ENCODE measurements at places on chromosomes 6 and 20. TPM values are rescaled to one million over a fixed set of nuclear protein-coding genes. Genes with fewer than 3 reads are reported as not detected.

DNA sequence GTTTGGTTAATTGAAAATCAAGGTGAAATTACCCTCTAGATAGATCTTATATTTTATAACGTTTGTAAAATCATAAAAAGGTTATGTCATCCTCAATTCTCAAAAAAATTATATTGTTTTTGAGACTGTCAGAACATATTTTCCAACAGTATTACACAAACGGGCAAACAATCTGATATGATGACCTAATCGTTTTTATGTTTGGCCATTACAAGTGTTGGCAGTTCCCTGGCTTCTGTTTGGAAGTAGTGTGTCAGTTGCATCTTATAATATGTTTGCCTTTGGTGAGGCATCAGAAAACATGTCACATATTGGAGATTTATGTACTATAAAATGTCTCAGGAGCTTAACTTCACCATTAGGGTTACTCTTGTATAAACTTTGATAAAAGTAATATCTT, 308.1 kb upstream of the EPHA7 start:
- no peak for DNase-seq
- H3K27ac ChIP-seq: no peak overlapping the region
- no peaks in the 10 kb centered on the region for H3K36me3 ChIP-seq
- no peaks in the 10 kb centered on the region for H3K27me3 ChIP-seq

- no peak overlapping the region for H3K4me3 ChIP-seq
- DNase-seq: no peak
- H3K4me1 ChIP-seq: no peaks in the 10 kb centered on the region
- H3K27ac ChIP-seq: no peak overlapping the region
These were observed 90.4 kb upstream of the HIVEP1 start for GRCh38 chr6:11921751-11922150.

DNA sequence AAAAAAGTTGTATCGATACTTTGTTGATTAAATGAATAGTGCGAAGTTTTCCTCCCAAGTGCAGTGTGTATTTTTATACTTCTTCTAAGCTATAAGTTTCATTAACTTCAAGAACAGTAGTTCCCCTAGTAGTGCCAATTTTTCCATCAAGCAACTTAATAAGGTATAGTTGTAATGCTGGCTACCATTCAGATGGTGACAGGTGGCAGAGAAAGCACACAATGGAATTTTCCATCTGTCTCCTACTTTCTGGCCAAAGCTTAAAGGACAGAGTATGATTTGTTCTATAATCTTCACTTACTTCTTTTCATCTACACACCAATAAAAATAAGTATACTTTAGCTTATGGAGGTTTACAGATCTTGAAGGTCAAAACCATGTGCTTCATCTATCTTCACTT, 431.1 kb downstream of the NKAIN2 start:
- DNase-seq: no peak
- no peaks in the 10 kb centered on the region for H3K27me3 ChIP-seq
- H3K36me3 ChIP-seq: no peaks in the 10 kb centered on the region
- no peak overlapping the region for H3K4me3 ChIP-seq

DNA sequence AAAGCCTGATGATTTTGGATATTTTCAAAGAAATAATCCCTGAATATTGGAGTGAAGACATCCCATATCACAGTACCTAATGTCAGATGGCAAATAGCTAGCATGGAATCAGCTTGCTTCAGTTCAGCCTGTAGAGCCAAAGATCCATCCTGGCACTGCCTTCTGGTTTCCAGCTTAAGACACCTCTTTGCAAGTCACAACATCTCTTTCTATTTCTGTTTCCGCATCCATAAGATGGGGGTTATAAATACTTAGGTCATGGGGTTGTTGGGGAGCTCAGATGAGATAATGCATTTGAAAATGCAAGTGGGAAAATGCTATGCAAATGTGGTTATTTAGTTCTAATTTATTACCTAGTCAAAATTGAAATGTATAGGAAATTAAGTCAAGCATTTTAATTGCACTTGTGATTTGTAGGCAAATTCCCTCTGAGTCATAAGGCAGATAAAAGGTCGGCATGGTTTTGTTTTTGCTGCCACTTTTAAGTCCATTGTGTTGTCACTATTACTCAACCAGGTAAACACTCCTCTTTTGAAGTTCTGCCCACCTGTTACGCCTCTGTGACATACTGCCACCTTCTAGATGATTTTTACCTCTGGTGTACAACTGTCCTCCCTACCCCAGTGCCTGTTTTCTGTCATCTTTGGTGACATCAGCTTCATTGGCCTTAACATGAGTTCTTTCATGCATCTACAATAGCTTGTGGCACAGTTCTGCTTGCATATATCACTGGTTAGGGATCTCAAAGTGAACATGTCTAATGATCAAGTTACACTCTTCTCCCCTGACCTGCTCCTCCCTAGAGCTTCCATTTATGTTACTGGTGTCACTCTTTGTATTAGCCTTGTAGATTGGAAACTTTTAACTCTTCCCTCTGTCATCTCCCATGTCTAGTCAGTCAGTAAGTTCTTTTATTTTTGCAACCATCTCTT, 96.6 kb downstream of the CDKAL1 start:
- DNase-seq: no peak
- H3K4me3 ChIP-seq: no peak overlapping the region
- no peak overlapping the region for H3K27ac ChIP-seq
- H3K27me3 ChIP-seq: no peaks in the 10 kb centered on the region

- peak; percentile 98 for DNase-seq
- H3K27me3 ChIP-seq: no peaks in the 10 kb centered on the region
- no peaks in the 10 kb centered on the region for H3K36me3 ChIP-seq
- H3K4me3 ChIP-seq: peak overlapping the region; percentile 59
These were observed 93.9 kb upstream of the BTN3A2 start for GRCh38 chr6:26270903-26271667.

GRCh38 chr6:31142361-31142761, 3.5 kb upstream of the PSORS1C2 start:
- H3K27me3 ChIP-seq: no peaks in the 10 kb centered on the region
- H3K4me1 ChIP-seq: peaks cover 6% of the 10 kb centered on the region
- H3K36me3 ChIP-seq: no peaks in the 10 kb centered on the region
- no peak for DNase-seq

GRCh38 chr20:34552569-34552968, 5.9 kb upstream of the MAP1LC3A start:
- no peaks in the 10 kb centered on the region for H3K27me3 ChIP-seq
- DNase-seq: no peak
- H3K27ac ChIP-seq: no peak overlapping the region

DNA sequence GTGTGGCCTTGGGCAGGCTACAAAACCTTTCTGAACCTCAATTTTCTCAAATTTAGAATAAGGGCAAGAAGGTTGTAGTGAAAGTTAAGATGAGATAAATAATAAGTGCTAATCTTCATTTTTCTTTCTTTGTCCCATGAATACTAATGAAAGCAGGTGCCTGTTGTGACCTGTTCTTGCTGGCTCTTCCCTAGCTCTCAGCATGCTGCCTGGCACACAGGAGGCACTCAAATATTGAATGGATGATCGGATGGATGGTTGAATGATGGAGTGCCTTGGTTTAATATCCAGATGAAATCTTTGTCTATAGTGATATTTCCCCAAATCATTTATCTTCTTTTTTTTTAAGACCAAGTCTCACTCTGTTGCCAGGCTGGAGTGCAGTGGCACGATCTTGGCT, 15.0 kb downstream of the PBOV1 start:
- no peak overlapping the region for H3K27ac ChIP-seq
- H3K36me3 ChIP-seq: no peaks in the 10 kb centered on the region
- H3K4me3 ChIP-seq: no peak overlapping the region
- no peaks in the 10 kb centered on the region for H3K4me1 ChIP-seq
- no peaks in the 10 kb centered on the region for H3K27me3 ChIP-seq

Gene F13A1
- 275 TPM for total RNA-seq

- no peaks in the 10 kb centered on the region for H3K4me1 ChIP-seq
- H3K27ac ChIP-seq: no peak overlapping the region
- H3K27me3 ChIP-seq: no peaks in the 10 kb centered on the region
- H3K36me3 ChIP-seq: no peaks in the 10 kb centered on the region
- no peak overlapping the region for H3K4me3 ChIP-seq
- DNase-seq: no peak
These were observed 144.7 kb downstream of the MYB start for GRCh38 chr6:135325624-135326424.

DNA sequence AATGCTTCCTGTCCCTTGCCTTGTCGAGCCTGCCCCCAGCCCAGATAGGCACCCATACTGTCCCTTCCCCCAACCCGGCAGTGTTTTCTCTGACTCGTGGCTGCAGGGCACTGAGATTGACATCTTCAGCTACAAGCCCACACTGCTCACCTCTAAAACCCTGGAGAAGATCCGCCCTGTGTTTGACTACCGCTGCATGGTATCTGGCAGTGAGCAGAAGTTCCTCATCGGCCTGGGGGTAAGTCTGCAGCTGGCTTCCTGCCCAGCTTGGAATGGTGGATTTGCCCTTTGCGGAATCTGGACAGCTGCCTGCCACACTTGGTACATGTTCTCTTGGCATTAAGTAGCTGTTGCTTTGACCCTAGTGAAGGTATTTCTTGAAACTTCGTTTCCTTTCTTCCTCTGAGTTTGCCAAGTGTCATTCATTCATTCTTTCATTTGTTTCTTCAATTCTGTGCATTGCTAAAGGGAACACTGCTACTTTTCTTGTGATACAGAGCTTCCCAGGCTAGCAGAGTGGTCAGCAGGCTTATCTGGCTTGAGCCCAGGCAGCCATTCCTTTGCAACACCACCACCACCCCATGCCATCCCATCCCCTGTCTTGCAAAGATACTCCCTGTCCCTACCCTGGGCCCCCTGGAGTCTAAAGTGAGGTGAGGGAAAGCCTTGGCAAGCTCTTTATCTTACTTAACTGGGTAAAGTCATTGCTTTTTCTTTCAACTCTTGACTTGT, 26.2 kb downstream of the CCDC167 start:
- H3K4me1 ChIP-seq: no peaks in the 10 kb centered on the region
- H3K4me3 ChIP-seq: no peak overlapping the region
- H3K36me3 ChIP-seq: peaks cover 4% of the 10 kb centered on the region
- no peak for DNase-seq
- no peaks in the 10 kb centered on the region for H3K27me3 ChIP-seq

Gene GLP1R
- 0.22 TPM for total RNA-seq

All from kidney (tissue), 22 donors.